Stimulated activated CD8-positive, alpha-beta memory T cell treated with anti-CD3 and anti-CD28 coated beads, Interleukin-4, amount 100 ng/mL, for 4 hours (primary cell): ENCODE measurements at places on chromosomes 1 and 21.

DNA sequence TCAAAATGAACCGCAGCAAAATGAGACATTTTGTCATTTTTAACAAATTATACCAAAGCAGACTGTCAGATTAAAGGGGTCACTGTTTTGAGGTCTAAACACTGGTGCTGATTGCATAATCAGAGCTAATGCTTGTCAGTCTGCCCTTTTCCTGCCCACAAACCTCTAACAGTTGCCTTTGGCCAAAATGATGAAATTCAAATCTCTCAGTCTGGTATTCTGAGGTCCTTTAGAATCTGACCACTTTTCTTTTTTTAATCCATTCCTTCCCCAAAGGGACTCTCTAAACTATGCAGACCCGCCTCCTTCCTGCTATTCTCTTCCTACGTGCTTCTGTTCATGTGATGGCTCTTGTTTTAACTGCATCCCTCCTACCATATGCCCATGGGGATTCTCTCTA is 145.2 kb upstream of the SPATA6 start:
- DNase-seq = no peak

DNA sequence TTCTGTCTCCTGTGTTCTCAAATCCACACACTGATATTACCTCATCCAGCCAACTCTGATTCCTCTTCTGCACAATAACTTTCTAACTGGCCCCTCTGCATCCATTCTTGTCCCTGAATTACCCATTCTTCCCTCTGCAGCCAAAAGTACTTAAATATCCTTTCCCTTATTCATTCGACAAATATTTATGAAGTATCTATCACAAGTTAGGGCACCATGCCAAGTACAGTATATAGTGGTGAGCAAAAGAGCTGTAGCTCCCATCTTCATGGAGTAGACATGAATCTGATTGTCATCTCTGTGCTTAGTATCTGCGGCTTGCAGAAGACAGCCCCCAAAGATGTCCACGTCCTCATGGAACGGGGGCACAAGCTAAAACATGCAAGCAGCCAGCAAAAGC is 316.8 kb downstream of the SETD4 start:
- no peak for DNase-seq

- no peak for DNase-seq
These were observed 10.0 kb downstream of the PABPC4 start for GRCh38 chr1:39566441-39567137.

GRCh38 chr1:95041491-95042165 is 31.1 kb downstream of the ALG14 start:
- DNase-seq = no peak

GRCh38 chr1:180953291-180954004 is 40.8 kb downstream of the KIAA1614 start:
- no peak for DNase-seq
